ENCODE measurements at places on chromosomes 3 and 15. TPM values are rescaled to one million over a fixed set of nuclear protein-coding genes. Genes with fewer than 3 reads are reported as not detected.

GRCh38 chr3:110181226-110181625, 843.9 kb upstream of the DPPA4 start:
- DNase-seq: no peak

- DNase-seq: no peak
Observed at GRCh38 chr3:133476971-133477375, 77.1 kb downstream of the BFSP2 start.

Gene HIGD2B
- polyA plus RNA-seq: not detected

DNA sequence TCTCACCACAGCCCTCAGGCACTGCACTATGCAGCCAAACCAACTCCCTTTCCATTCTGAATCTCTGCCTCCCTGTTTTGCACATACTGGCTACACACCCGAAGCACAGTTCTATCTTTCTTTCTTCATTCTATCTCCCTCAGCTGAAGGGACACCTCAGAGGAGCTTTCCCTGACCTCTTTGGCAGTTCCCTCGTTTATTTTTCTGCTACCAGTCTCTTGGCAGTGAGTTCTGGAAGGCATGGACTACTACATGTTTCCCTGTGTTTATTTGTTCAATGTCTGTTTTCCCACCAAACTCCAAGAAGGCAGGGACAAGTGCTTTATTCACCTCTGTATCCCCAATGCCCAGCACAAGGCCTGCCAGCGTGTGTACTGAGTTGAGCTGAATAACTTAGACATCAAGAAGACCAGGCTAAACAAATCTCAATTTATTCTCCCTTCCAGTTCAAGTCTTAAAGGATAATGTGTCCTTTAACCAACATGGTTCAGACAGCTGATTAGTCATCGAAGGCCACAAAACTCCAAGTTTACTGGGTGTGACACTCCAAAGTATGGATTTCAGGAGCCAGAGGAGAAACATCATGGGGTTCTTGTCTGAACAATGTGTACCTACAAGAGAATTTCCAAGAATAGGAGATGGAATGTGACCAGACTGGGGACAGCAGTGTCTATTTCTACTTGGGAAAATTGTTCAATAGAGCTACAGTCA, 260.1 kb upstream of the CTNNB1 start:
- DNase-seq: no peak

Gene P3H2
- polyA plus RNA-seq: 36.6 TPM

GRCh38 chr3:171566803-171567422, 106.7 kb upstream of the TNIK start:
- DNase-seq: peak; percentile 25

Gene GREM1
- polyA plus RNA-seq: 0.14 TPM

DNA sequence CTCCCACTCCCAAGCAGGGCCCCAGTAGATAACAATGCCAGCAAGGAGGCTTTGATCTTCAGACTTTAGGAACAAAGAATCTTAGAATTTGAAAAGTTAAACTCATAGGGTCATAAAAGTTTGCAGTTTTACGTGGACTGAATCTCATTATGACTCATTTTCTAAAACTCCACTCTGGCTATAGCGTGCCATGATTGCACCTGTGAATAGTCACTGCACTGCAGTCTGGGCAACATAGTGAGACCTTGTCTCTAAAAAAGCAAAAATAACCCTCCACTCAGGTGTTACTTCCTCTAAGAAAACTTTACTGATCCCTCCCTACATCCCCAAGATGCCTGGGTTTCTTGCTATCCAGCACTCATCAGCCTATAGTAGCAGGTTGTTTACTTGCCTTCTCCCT, 104.5 kb downstream of the IL20RB start:
- DNase-seq: no peak

DNA sequence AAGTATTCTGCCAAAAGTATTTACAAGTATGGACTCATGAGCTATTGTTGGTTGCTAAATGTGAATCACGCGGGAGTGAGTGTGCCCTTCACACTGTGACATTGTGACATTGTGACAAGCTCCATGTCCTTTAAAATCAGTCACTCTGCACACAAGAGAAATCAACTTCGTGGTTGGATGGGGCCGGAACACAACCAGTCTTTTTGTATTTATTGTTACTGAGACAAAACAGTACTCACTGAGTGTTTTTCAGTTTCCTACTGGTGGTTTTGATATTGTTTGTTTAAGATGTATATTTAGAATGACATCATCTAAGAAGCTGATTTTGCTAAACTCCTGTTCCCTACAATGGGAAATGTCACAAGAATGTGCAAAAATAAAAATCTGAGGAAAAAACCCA, 30.3 kb downstream of the SYNM start:
- no peak for DNase-seq

- no peak for DNase-seq
Observed at GRCh38 chr3:190491533-190492054, 22.3 kb upstream of the IL1RAP start.

DNA sequence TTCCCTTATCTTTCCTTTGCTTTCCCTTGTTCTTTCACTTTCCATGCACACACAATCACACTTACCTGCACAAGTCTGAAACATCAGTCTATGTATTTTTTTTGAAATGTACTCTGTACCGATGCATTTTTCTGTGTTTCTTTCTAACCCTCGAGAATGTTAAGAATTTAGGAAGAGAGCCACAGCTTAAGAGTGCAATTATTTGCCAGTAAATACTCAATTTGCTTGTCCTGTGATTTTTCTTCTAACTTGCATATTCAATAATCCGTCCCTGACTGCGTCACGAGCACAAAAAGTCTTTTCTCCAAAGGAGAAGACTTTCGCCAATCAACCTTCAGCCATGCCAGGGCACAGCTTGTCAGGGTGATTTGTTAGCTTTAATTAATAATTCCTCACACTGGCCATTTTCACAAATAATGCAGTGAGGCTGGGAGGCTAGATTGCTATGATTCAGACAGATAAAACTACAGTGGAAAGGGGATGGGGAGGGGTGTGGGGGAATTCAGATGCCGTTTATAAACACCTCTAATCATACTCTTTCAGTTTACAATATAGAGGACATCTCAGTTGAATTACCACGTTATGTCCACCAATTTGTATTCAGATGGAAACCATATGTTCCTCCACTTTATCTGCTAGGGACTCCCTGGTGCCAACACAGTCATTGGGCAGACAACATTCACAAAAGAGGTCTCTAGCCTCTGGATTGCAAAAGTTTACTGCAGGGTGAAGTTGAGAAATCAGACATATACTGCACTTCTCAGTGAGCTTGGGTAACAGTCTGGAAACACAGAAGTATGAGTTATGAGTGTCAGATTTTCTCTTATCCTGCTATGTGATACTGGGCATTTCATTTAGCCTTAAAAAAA, 388.0 kb downstream of the ZBTB20 start:
- peak; percentile 42 for DNase-seq

DNA sequence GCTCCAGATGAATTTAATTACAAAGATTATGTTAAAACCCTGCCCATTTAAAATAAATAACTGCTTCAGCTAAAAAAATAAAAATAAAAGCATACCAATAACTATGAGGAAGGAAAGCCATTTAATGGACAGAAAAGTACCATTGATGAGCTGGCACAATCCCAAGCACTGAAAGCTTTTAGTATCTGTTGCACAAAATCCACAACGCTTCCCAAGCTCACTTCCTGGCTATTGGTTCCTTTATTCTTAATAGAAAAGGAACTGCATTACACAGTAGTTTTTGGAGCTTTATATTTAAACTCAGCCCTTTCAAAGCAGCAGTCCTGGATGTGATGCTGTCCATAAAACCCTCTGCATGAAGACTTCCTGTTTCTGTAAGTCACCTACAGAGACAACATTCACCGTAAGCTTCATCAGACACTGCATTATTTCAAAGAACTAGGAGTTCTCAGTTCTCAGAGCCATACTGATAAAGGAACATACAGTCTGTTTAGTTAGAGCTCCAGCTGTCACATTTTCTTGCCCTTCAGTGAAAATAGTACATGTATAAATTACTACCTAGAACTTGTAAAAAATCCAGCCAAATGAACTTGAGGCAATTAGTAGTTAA, 81.5 kb downstream of the CSNK1G1 start:
- DNase-seq: no peak

- no peak for DNase-seq
Observed at GRCh38 chr3:192062186-192062585, 601.2 kb downstream of the PYDC2 start.

Gene TM4SF18
- polyA plus RNA-seq: 9.8 TPM

Gene RHOV
- 0.76 TPM for polyA plus RNA-seq

DNA sequence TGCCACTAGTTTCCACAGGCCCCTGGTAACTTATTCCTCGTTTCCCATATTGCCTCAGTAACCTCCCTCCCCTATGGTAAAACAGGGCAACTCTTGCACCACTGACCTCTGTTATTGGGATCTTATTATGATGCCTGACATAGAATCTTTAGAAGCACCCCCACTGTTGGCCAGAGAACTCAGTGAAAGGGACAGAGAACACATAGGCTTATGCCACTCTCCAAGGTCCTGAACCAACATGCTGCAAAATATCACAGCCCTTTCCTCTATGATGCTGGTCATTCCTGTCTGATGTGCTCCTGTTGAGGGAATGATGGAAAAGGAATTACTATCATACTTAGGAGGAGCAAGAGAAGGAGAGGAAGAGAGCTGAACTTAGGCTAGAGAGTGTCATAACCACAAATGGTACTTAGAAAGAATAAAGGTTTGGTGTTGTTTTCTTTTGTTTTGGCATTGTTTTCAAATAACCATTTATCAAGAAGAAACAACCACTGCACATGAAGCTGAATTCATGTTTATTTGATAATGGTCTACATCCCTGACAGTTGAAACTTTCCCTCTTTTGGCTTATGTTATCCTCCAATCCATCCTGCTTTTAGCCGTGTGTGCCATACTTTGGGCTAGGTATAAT, 330.2 kb downstream of the EPHB1 start:
- peak; percentile 52 for DNase-seq

- DNase-seq: no peak
Observed at GRCh38 chr3:159727506-159727905, 261.1 kb upstream of the IL12A start.

DNA sequence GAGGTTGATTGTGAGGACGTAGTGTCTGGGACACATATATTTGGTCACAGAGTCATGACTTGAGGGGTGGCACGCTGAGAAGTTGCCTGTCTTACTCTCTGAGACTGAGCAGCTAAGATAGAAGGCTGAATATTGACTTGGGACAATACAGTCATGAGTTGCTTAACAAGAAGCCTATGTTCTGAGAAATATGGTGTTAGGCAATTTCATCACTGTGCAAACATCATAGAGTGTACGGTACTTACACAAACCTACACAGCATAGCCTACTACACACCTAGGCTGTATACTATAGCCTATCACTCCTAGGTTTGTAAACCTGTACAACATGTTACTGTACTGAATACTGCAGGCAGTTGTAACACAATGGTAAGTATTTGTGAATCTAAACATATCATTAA, 30.3 kb upstream of the SPESP1 start:
- no peak for DNase-seq

DNA sequence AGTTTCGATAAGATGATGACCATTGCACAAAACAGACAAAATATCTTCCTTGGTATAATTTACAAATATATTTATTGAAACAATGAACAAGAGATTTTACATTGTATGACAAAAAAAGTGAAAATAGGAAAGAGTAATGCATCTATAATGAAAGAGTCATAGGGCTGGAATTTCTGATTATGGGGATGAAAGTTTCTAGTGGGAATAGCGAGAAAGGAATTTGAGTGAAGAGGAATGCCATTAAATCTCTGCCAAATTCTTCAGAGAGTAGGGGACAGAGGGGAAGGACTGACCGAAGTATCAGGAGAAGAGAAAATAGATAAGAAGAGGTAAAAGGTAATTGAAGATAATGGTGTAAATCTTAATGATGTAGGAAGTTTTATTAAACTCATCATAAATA, 125.4 kb downstream of the VGLL3 start:
- no peak for DNase-seq

DNA sequence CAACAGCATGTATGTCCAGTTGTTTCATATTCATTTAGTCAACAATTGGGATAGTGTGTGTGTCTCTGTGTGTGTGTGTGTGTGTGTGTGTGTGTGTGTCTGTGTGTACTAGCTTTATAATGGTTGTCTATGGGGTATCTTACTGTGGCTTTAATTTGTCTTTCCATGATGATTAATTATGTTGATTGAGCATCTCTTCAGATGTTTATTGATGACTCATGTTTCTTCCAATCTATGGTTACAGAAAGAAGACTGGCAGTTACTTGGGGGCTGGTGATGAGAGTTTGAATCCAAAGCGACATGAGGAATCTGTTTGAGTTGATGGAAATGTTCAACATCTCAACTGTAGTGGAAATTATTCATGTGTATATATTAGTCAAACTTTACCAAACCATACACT, 440.1 kb downstream of the ZNF385D start:
- no peak for DNase-seq

DNA sequence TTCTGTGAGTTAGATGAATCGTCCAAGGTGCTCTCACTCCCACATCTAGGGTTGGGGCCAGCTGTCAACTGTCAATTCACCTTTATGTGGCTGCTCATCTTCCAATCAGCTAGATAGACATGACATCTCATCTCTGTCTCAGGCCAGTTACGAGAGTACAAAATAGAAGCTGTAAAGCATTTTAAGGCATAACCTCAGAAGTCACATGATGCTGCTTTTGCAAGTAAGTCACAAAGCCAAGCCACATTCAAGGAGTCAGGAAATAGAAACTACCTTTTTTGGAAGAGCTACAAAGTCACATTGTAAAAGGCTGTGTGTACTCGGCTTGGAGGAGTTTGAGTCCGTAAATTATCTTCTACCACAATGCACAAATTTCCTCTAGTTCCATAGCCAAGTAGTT, 5.1 kb upstream of the CCR1 start:
- DNase-seq: no peak

DNA sequence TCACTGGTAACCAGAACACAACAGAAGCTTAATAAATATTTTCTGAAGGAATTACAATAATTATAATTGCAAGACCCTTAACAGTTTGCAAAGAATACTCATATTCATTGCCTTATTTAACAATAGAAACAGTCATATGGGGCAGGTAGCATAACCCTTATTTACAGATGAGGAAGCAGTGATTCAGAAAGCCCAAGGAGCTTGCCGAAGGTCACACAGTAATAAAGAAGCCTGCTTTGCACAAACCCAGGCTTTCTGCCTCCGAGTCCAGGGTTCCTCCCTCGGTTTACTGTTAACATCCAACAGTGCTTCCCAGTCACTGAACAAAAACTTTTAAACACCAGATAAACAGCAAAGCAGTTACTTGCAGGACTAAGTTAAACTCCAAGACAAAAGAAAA, 35.3 kb downstream of the SRGAP3 start:
- no peak for DNase-seq

DNA sequence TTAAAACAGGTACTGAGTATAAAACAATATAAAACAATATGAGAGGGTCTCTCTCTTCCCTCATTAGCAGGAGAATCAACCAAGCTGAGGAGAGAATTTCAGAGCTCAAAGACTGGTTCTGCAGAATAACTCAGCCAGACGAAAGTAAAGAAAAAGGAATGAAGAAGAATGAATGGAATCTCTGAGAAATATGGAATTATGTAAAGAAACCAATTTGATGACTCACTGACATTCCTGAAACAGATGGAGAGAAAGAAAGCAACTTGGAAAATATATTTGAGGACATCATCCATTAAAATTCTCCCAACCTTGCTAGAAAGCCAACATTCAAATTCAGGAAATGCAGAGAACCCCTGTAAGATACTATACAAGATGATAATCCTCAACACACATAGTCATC, 630.9 kb downstream of the PYDC2 start:
- no peak for DNase-seq
